ENCODE measurements at places on chromosomes 16 and 17. TPM values are rescaled to one million over a fixed set of nuclear protein-coding genes. Genes with fewer than 3 reads are reported as not detected.

SLC5A2 gene
- total RNA-seq: 1.2 TPM

DRC7 gene
- not detected for total RNA-seq

CDH13 gene
- not detected for total RNA-seq

OR1F1 gene
- total RNA-seq: 0.37 TPM

RAP1GAP2 gene
- total RNA-seq: 1.6 TPM

KRT28 gene
- total RNA-seq: not detected

FBXO39 gene
- total RNA-seq: not detected

ARHGAP23 gene
- total RNA-seq: 2.2 TPM

EVPLL gene
- total RNA-seq: not detected

NXN gene
- 0.95 TPM for total RNA-seq

LRRC46 gene
- 0.61 TPM for total RNA-seq

SULT1A4 gene
- 2.1 TPM for total RNA-seq

DPEP3 gene
- total RNA-seq: 0.19 TPM

ZG16 gene
- not detected for total RNA-seq

ZMYND15 gene
- 0.42 TPM for total RNA-seq

RUSF1 gene
- total RNA-seq: 52.4 TPM

TBX4 gene
- total RNA-seq: not detected

MYL11 gene
- total RNA-seq: 1.6 TPM

ADAM11 gene
- total RNA-seq: 0.74 TPM

CDH1 gene
- total RNA-seq: 3.0 TPM

CORO6 gene
- total RNA-seq: 2.5 TPM

ANKRD40 gene
- 29.9 TPM for total RNA-seq
